ENCODE measurements at places on chromosomes 1 and 21.

GRCh38 chr1:110309767-110310166 lies 29.4 kb upstream of the RBM15 start:
- peak; percentile 86 for DNase-seq

- no peak for DNase-seq
Observed at GRCh38 chr1:153567621-153568366, 2.1 kb upstream of the S100A2 start.

GRCh38 chr1:198713081-198713480 lies 74.2 kb downstream of the PTPRC start:
- peak; percentile 44 for DNase-seq

DNA sequence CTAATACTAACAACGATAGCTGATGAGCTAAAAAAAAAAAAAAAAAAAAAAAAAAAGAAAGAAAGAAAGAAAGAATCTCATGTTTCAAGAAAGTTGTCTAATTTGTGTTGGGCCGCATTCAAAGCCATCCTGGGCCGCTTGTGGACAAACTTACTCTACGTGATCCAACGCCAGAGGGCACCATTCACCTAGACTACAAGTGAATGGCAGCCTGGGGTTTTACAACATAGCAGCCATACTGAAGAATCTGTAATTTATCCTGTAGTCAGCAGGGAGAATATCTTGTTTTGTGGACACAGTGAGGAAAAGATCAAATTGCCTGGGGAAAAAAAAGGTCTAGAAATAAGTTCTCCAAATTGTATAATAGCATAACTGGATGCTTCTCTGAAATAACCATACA lies 47.0 kb downstream of the CYP2J2 start:
- DNase-seq: peak; percentile 18

- DNase-seq: no peak
Observed at GRCh38 chr1:198671136-198671535, 32.3 kb downstream of the PTPRC start.

DNA sequence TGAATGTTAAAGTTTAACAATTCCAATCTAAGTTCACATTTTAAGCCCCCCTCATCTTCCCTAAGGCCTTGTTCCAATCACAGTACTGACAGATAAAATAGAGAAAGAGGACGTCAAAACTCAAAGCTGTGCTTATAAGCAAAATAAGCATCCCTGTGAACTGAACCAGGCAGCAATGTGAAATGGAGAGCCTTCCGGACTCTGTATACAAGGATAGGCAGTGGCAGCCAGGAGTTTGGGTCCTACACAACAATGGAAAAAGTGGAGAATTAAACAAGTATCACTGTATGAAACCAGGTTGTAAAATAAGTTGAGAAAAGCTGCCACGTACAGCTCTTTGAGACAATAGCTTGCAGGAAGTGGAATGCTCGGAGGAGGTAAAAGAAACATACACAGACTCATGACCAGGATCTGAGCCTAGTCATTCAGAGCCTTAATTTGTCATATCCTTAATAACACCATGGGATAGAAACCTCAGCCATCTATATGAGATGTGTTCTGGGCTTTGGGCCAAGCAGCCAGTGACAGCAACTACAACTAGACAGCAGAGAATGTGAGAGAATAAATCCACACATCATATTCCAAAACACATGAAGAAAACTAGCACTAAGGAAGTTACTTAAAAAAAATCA lies 55.2 kb upstream of the PALMD start:
- peak; percentile 90 for DNase-seq

- no peak for DNase-seq
Observed at GRCh38 chr1:7373876-7374562, 397.1 kb upstream of the VAMP3 start.

DNA sequence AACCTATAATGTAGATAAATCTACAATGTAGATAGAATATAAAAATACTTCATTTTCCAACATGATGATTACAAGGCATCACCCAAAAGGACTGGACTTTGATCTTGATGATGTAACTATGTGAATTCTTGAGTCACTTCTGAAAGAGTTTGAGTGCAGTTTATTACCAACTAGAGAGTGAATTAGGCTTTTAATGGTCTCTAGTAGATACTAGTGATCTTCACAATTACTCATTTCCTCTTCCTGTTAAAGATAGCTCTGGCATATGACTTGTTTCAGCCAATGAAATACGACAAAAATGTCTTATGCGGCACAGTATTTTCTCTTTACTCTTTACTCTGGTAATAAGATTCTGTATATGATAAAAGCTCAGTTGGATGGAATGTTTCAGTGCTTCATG lies 1588.1 kb upstream of the B3GALT2 start:
- DNase-seq: no peak

DNA sequence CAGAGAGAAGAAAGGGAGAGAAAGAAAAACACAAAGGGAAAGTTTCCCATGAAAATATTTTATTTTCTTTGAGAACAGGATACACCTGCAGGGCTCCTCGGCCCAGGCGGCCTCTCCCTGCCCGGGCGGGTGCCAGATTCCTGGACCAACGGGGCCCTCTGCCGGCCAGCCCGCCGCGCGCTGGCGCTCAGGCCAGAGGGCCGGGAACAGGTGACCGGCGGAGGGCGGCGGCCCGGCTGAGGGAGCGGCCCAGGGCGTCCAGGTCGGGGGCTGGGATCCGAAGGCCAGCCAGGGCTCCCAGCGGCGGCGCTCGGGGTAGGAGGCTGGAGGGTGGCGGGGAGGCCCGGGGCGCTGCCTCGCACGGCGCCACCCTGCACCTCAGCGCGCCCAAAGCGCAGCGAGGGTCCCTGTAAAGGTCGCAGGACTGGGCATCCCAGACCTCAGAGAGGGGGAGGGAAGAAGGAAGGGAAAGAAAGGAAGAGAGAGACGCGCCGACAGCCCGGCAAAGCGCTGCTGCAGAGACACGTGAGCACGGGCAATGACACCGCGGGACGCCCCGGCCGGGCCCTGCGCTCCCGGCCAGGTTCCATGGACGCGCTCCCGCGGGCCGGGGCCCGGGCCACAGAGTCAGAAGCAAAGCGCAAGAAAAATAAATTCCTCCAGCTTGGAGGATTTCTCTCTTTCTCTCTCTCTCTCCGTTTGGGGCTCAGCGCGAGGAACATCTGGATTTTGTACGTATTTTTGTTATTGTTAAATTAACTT lies 927 bp downstream of the WNT9A start:
- DNase-seq: peak; percentile 35

DNA sequence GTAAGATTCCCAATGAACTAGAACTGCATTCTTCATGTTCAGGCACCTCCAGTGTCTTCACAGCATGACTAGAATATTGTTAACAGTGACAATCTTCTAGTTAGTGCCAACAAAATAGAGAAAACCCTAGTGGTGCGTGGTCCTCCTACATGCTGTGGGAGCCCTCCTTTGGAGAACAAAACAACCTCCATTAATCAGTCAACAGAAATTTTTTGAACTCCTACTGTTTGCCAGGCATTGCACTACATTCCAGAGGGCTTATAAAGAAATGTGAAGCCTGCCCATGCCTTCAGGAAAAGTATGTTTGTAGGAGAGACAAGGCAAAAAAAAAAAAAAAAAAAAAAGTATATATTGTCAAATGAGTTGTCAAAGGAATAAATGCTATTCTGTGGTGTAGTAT lies 252.7 kb downstream of the LRRC40 start:
- DNase-seq: no peak

GRCh38 chr1:12275370-12275769 lies 45.5 kb downstream of the VPS13D start:
- DNase-seq: peak; percentile 13

- DNase-seq: no peak
Observed at GRCh38 chr1:201758499-201759050, 70.4 kb upstream of the IPO9 start.

Measured in stromal cell of bone marrow (primary cell).